ENCODE measurements at places on chromosomes 5 and 9. TPM values are rescaled to one million over a fixed set of nuclear protein-coding genes. Genes with fewer than 3 reads are reported as not detected.

TXNDC8 gene
- total RNA-seq: not detected

CCIN gene
- 0.50 TPM for total RNA-seq

TRIM41 gene
- total RNA-seq: 17.9 TPM

SHISAL2B gene
- not detected for total RNA-seq

MYMK gene
- total RNA-seq: not detected

ZFP37 gene
- total RNA-seq: 3.2 TPM

PCDHGA8 gene
- total RNA-seq: 4.2 TPM

SLC34A1 gene
- not detected for total RNA-seq

DNA sequence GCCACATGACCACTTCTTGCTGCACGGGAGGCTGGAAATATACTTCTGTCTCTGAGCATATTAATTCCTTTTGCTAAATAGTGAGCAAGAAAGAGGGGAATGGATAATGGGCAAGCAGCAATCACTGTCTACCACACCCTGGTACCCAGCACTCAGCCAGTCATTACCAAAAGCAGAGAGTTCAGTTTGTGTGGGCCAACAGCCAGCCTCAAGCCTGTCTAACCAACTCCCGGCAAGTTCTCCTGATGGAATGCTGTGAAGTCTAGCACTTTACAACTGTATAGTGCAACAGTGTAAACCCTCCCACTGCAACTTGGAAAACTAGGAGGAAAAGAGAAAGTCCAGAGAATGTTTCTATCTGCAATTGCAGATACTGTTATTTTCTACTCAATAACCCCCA, 47.8 kb downstream of the PLK2 start:
- no peaks in the 10 kb centered on the region for H3K27me3 ChIP-seq
- H3K27ac ChIP-seq: no peak overlapping the region
- DNase-seq: no peak
- H3K4me3 ChIP-seq: no peak overlapping the region
- H3K36me3 ChIP-seq: no peaks in the 10 kb centered on the region
- no peaks in the 10 kb centered on the region for H3K4me1 ChIP-seq

DNA sequence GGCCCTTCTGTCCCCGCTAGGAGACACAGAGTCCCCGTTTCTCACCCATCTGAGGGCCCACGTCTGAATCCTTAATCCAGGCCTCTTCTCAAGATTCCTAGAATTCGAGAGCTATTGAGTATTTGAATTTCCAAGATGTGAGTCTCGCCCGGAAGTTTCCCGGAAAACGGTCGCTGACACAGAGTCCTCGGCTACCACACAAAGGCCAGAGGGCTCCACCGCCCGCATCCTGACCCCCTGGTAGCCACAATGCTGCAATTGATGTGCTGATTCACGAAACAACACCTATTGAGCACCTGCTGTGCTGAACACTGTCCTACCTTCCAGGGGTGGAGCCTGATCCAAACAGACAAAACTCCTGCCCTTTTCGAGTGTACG, 670 bp upstream of the FBP1 start:
- peaks cover 18% of the 10 kb centered on the region for H3K4me1 ChIP-seq
- H3K36me3 ChIP-seq: no peaks in the 10 kb centered on the region
- H3K27ac ChIP-seq: no peak overlapping the region
- no peak for DNase-seq
- H3K4me3 ChIP-seq: peak overlapping the region; percentile 69
- peaks cover 7% of the 10 kb centered on the region for H3K27me3 ChIP-seq

DNA sequence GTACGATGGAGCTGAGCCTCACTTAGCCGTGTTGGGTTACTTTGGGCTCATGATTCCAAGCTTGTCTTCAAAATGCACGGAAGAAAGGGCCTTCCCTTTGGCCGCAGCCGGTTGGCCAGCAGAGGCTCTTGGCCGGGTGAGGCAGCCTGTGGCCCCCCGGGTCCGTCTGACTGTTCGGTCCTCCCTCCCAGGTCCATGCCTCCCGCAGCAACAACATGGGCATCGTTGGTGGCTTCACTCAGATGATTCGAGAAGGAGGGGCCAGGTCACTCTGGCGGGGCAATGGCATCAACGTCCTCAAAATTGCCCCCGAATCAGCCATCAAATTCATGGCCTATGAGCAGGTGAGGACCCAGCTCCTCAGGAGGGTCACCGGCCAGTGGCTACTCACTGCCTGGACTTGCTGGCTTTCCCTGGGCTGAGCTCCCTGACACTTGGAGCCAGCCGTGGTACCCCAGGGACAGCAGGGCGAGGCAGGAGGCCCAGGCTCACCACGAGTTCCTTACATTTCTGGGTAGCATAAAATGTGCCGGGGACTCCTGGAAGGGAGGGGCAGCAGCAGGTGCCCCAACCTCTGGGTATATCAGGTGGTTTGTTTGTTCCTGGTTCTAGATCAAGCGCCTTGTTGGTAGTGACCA, 21.9 kb downstream of the PTGES2 start:
- H3K27me3 ChIP-seq: no peaks in the 10 kb centered on the region
- peaks cover 82% of the 10 kb centered on the region for H3K36me3 ChIP-seq
- no peak overlapping the region for H3K27ac ChIP-seq
- no peak overlapping the region for H3K4me3 ChIP-seq

DNA sequence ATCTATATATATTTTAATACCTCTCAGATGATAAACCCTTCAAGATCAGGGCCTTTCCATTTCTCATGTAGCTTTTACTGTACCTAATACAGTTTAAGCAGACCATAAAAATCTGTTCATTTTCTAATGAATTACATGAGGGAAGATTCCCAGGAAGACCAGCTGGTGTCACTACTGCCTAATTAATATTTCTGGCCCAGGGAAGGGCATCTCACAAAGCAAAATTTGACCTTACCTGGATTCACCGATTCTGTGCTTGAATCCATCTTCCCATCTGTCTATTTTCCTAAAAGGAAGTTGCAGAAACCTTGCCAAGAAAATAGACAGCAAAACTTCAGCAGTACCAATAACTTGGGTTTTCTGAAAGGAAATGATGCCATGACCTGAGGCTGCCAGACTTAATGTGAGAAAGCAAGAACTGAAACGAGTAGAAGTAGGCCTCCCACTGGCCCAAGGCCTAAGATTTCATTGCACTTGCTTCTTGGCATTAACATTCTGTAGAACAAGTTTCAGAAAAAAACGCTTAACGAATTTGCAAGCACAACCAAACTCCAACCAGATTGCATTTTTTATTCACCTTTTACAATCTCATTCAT, 83.0 kb upstream of the GLIS3 start:
- no peak overlapping the region for H3K27ac ChIP-seq
- no peaks in the 10 kb centered on the region for H3K4me1 ChIP-seq
- no peak for DNase-seq

DNA sequence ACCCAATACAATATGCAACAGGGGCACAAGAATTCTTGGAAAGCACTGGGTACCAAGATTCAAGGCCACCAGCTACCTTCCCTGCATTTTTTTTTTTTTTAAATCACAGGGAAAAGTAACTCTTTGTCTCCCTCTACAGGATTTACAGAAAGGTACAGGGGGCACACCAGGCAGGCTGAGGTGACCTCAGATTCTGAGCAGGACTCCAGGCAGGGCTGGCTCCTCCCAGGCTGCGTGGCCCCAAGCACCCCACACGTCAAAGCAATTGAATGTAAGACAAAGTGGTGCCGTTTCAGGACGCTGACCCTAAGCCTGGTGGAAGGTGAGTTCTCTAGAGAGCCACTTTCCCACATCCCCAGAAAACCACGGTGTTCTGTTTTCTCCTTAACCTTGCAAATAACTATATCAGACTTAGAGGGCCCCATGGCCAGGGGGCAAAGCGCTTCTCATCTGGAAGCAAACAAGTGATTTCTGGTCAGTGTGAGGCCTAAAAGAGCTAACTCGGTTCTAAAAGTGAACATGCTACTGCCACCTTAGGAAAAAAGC, 222.6 kb downstream of the ROR2 start:
- H3K27ac ChIP-seq: peak overlapping the region; percentile 67
- no peak overlapping the region for H3K4me3 ChIP-seq
- H3K4me1 ChIP-seq: peaks cover 26% of the 10 kb centered on the region
- DNase-seq: no peak
- no peaks in the 10 kb centered on the region for H3K27me3 ChIP-seq
- H3K36me3 ChIP-seq: no peaks in the 10 kb centered on the region

- H3K36me3 ChIP-seq: no peaks in the 10 kb centered on the region
- H3K4me3 ChIP-seq: no peak overlapping the region
- H3K4me1 ChIP-seq: no peaks in the 10 kb centered on the region
- DNase-seq: no peak
- no peak overlapping the region for H3K27ac ChIP-seq
- no peaks in the 10 kb centered on the region for H3K27me3 ChIP-seq
These were observed 202.2 kb upstream of the DMRTA1 start for GRCh38 chr9:22244139-22245011.

DNA sequence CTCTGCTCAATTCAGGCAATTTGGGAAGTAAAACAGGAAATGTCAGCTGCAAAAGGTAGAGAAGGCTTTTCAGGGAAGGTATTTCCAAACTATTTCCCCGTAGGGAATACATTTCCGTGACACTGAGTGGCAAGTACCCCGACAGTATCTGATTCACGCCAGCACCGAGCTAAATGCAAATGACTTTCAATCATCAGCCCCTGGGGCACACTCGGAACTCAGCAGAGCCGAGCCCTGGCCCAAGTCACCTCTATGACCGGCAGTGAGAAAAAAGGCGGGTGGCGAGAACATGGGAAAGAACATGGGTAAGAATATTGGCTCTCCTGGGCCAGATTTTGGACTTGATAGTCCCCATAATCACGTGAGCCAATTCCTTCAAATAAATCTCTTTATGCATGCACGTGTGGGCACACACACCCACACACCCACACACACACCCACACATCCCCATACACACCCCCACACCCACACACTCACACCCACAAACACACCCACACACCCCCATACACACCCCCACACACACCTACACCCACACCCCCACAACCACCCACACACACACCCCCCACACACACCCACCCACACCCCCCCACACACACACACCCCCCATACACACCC, 43.0 kb downstream of the COL23A1 start:
- no peak overlapping the region for H3K27ac ChIP-seq
- H3K4me1 ChIP-seq: peaks cover 10% of the 10 kb centered on the region
- DNase-seq: no peak

DNA sequence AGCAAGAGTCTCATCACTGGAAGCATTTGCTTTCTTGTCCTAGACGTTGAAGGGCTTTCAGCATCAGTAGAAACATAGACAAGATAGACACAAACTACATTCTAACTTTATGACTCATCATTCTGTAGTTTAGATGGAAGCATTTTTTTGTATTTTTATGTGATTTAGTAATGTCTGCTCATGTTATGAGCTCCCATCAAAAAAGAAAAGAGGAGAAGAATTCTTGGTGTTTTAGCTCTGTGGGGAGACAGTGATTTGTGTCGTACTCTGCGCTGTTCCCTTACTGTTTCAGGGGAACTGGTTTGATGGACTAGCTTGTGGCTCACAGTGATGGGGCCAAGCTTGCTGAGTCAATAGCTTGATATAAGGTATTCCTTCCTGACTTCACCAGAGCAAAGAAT, 159.2 kb upstream of the WWC1 start:
- no peaks in the 10 kb centered on the region for H3K27me3 ChIP-seq
- peaks cover 3% of the 10 kb centered on the region for H3K4me1 ChIP-seq
- H3K36me3 ChIP-seq: no peaks in the 10 kb centered on the region
- H3K27ac ChIP-seq: no peak overlapping the region

DNA sequence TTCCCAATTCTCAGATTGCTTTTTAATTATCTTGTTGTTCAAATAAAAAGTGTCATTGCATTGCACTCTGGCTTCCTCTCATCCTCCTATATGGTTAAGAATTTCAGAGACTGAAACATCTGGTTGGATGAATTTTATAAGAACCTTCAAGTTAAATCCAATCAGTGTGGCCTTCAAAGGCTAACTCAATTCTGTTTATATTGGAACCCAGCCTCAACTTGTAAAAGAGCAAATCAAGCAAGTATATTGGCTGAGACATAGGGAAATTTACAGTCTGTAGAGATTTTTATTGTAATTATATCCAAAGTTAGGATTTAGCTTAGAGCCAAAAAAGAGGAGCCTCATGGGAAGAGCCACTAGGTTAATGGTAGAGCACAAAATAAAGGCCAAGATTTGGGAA, 159.9 kb upstream of the FER start:
- H3K36me3 ChIP-seq: no peaks in the 10 kb centered on the region
- no peaks in the 10 kb centered on the region for H3K4me1 ChIP-seq
- no peak for DNase-seq
- no peaks in the 10 kb centered on the region for H3K27me3 ChIP-seq
- no peak overlapping the region for H3K4me3 ChIP-seq
- no peak overlapping the region for H3K27ac ChIP-seq

DNA sequence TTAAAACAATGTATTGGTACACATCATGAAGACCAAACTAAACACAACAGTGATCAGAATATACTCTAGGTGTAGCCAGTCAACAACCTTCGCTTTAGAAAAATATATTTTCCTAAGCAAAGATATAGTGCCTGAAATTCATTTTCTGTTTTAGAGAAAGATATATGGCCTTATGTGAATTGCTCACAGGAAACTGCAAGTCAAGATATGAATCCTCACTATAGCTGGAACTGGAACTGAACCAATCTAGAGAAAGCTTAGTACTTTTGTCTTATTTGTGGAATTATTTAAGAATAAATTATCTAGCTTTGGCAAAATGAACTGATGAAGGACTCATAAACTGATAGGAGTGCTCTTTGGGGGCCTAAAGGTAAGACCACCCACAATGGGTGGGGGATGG, 27.3 kb downstream of the GZMK start:
- H3K36me3 ChIP-seq: no peaks in the 10 kb centered on the region
- H3K27me3 ChIP-seq: no peaks in the 10 kb centered on the region
- H3K4me1 ChIP-seq: no peaks in the 10 kb centered on the region
- no peak overlapping the region for H3K27ac ChIP-seq

DNA sequence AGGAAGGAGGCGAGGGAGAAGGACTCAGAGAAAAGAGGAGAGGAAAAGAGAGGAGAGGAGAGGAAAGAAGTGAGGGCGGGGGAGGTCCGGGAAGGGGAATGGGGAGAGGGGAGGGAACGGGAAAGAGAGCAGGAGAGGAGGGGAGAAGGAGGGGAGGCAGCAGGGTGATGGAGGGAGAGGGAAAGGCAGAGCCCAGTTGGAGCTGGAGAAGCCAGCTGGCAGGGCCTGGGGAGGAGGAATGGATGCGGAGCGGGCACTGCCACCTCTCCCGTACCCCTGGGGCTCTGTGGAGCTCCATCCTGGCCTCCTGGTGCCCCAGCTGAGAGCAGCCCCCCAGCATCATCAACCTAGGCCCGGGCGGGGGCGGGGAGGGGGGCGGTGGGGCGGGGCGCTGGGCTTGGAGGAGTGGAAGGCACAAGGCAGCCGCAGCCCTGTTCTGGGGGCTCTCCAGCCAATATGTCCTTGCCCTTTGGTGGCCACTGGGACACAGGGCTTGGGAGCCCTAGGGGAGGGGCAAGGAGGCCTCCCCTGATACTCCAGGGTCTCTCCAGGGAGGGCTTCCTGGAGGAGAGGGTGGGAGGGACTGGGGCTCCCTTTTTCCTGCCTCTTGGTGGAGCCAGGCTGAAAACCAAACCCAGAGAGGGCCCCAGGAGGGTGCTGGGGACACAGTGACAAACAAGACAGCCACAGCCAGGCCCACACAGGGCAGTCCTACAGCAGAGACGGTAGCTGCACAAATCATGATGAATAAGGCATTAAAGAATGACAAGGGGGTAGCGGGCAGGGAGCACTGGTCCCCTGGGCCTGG, 123.7 kb downstream of the C9orf50 start:
- no peaks in the 10 kb centered on the region for H3K27me3 ChIP-seq
- H3K4me3 ChIP-seq: peak overlapping the region; percentile 65
- H3K27ac ChIP-seq: peak overlapping the region; percentile 97
- DNase-seq: no peak

GRCh38 chr5:140546851-140547507, 483 bp upstream of the EIF4EBP3 start:
- H3K36me3 ChIP-seq: peaks cover 55% of the 10 kb centered on the region
- peak overlapping the region; percentile 94 for H3K27ac ChIP-seq
- DNase-seq: peak; percentile 82

GRCh38 chr9:116271340-116271739, 117.7 kb downstream of the PAPPA start:
- no peaks in the 10 kb centered on the region for H3K4me1 ChIP-seq
- H3K4me3 ChIP-seq: no peak overlapping the region
- no peak overlapping the region for H3K27ac ChIP-seq
- H3K27me3 ChIP-seq: no peaks in the 10 kb centered on the region
- no peak for DNase-seq
